Astrocyte (in vitro differentiated cells and primary cell): ENCODE measurements at places on chromosomes 13 and 19.
A peak's percentile ranks its signal among the peaks of the same experiment; 100 is the strongest.

- DNase-seq = peak; percentile 68
These were observed 313.5 kb downstream of the FOXO1 start for GRCh38 chr13:40352802-40353562.

DNA sequence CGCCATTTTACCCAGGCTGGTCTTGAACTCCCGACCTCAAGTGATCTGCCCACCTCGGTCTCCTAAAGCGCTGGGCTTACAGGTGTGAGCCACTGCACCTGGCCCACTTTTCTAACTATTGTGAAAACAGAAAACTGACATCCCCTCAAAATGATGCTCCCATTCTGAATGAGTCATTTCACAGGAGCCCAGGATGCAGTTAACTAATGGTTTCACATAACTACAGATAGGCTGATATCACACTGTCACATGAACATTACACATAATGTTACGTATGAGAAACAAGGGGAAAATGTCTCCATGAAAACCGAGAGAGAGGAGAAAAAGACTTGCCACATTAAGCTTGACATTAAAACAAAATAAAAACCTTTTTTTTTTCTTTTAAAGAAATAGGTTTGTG lies 37.5 kb downstream of the N4BP2L2 start:
- no peak for DNase-seq

DNA sequence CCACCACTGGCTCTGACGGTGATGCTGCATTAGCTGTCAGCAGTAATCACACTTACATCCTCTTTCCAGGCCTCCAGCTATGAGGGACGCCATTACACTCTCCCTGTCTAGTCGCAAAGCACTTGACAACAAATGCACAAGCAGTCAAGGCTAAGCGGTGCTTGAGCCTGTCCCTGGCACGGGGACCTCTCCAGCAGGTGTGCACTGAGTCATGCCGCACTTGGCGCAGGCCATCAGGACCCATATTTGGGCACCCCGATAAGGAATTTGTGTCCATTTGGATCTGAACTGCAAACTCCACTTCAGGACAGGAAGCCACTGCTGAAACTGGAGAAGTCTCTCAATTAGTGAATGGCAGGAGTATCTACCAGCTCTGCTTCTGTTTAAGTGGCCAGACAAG lies 301.9 kb upstream of the OBI1 start:
- no peak for DNase-seq

DNA sequence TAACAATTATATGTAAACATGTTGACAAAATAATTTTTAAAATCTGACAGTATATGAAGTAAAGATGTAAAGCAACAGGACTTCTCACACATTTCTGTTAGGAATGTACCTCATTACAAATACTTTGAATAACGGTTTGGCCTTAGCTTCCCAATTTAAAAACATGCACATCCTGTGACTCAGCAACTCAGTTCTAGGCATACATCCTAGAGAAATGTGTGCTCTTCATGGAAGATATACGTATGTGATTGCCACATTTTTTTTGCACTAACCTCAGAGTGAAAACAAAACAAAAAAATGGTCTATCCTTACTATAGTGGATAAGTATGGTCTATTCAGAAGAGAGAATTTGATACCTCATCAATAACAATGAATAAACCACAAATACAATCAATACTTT lies 314.6 kb downstream of the LIG4 start:
- peak; percentile 60 for DNase-seq

GRCh38 chr19:50203281-50204080 lies at the start of gene MYH14:
TSS of gene MYH14 (plus strand) at chr19:50203622. CDS start at chr19:50210366, 6,744 bp downstream.
- no peak for DNase-seq

DNA sequence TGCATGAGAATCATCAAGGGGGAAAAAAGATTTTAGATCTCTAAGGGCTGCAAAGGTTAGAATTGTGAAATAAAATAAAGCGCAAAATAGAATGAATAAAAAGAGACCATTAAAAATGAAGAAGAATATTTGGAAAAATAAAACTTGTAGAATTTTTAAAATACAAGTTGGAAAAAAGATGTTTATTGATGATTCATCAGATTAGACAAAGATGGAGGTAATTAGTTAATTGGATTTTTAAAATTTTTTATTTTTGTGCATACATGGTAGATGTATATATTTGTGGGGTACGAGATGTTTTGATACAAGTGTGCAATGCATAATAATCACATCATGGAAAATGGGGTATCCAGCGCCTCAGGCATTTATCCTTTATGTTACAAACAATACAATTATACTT lies 143.3 kb downstream of the MAB21L1 start:
- DNase-seq = no peak

DNA sequence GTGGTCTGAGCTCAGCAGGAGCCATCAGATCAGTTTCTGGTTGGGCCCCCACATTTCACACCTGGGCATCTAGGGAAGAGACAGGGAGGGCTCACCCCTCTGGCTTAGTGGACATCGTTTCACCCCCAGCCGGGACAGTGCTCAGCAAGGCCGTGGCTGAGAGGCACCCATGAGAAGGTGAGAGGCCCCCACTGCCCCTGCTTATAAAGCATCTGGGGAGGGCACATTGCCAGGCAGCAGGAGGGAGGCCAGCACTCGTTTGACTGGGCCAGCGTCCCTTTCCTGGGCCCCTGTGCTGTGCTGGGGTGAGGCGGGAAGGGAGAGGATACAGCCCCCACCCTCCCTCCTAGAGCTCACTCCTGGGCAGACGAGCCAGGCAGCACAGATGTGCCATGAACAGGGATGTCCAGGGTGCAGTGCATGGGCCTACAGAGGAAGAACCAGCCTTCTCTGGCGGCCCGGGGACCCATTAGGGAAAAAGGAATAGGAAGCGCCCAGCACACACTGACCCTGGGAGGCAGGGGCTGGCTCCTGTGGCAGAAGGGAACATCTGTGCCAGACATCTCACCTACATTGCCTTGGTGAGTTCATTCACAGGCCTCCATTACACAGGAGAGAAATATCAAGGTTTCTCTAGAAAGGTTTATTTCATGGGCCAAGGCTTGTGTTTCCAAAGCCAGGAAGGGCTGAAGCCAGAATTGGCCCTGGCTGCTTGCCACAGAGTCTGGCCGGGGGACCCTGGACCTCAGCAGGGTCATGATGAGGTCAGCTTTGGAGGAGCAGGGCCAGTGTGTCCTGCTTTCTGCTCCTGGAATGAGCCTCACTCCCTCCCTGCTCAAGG lies 7.7 kb downstream of the AP1M1 start:
- DNase-seq = no peak

GRCh38 chr13:52878831-52879230 lies 30.4 kb upstream of the PCDH8 start:
- no peak for DNase-seq

GRCh38 chr13:33015241-33015668 lies 968 bp upstream of the KL start:
- DNase-seq = no peak

- no peak for DNase-seq
These were observed 5.2 kb downstream of the MCOLN1 start for GRCh38 chr19:7527516-7528191.

GRCh38 chr13:56864451-56864850 lies 276.3 kb upstream of the PRR20A start:
- DNase-seq = peak; percentile 0

DNA sequence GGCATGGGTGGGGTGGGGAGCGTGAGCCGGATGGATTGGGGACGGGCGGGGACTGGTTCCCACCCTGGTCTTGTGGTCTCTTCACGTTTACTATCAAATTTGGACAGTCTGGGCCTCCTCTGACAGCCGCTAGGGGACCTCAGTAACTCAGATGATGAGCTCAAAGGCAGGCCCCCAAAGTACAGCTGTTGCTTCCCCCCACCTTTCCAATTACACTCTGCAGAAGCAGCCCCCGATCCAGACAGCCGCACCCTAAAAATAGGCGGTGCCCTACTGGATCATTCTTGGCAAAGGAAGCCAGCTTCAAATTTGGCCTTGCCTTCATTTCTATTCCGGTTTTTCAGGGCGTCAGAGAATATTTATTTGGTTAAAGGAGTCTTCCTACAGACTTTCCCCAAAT lies 1.9 kb upstream of the FOXO1 start:
- DNase-seq = no peak

DNA sequence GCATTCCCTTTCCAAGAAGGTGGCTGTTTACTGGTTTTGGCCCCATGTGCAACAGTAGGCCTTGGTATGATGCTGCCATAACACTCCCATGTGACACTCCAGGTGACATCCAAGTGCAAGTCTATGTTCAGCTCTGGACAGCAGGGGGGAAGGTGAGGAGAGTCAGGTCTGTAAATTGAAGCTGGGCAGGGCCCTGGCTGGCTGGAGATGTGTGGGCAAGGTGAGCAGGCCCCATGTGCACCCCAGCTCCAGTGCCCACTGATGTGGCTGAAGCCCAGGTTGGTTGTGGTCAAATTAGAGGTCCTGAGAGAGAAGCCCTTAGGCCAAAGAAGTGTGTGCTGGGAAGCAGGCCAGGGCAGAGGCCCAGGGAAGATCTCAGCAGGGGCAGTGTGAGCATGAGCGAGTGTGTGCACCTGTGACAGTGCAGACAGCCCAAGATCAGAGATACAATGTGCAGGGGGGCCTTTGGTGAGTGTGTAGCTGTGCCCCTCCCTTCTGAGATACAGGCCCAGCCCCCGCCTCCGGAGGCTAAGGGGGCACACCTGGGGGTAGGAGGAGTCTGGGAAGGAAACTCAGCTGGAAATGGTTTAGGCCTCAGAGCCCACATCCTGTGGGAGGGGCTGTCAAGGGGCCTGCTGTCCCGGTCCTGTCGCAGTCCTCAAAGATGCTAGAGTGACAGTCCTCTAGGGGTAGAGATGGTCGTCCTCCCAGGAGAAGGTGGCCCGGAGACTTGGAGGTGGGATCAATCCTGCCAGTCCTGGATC lies 18.6 kb downstream of the DEDD2 start:
- DNase-seq = no peak

GRCh38 chr19:40270362-40271089 lies 14.6 kb downstream of the AKT2 start:
- no peak for DNase-seq

DNA sequence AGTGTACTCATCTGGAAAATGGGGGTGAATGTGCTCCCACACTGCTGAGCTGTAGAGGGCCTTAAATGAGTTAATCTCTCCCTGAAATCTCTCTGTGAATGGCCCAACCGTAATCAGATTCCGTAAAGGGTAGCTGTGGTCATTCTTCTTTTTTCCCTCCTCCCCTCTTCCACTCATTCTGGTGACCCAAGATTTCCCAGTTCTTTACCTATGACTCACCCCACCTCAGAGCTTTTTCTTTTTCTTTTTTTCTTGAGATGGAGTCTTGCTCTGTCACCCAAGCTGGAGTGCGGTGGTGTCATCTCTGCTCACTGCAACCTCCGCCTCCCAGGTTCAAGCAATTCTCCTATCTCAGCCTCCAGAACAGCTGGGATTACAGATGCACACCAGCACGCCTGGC lies 33.3 kb upstream of the MUC16 start:
- peak; percentile 45 for DNase-seq

GRCh38 chr13:41136396-41137031 lies 3.9 kb upstream of the KBTBD6 start:
- no peak for DNase-seq

- DNase-seq = peak; percentile 63
These were observed 164.5 kb downstream of the RGCC start for GRCh38 chr13:41621716-41622431.

DNA sequence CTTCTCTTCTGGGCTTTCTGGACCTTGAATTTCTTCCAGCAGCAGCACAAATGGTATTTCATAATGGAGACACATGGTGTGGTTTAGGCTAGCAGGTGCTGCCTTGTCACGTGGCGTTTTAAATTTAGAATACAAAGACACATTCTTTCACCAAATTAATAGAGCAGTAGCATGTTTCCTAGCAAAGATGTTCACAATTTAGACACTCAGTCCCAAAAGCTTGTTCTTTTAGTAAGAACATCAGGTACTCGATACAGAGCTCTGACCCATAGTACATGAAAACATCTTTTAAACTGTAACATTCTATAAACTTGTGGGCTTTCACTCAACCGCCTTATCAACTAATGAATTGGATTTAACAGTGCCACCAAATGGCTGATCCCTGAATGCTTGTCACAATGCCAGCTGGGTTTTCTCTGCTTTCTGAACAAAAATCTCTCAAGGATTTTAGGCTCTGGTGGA lies 290.1 kb downstream of the DCLK1 start:
- DNase-seq = peak; percentile 24
